Iris pigment epithelial cell (primary cell): ENCODE measurements at places on chromosomes 1 and 21.
A peak's percentile ranks its signal among the peaks of the same experiment; 100 is the strongest.

DNA sequence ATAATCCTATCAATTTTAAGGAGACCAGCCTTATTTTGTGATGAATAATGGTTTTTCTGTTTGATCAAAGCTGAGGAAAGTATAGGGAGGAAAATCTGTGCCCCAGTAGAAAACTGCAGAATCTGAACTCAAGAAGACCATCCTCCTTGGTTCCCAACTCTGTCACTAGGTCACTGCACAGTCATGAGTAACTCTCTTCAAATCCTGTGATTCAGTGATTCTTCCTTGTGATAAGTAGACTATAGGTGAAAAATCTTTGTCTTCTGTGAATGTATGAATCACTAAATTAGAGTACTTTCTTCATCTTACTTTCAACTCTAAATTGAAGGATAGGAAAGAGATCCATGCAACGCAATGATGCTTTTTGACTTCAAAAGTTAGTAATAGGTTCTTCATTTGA lies 13.3 kb upstream of the OR2L5 start:
- DNase-seq = no peak

GRCh38 chr1:64215576-64215975 lies 12.2 kb downstream of the UBE2U start:
- DNase-seq = peak; percentile 31

GRCh38 chr1:35544976-35545375 lies 12.2 kb downstream of the KIAA0319L start:
- DNase-seq = peak; percentile 66

DNA sequence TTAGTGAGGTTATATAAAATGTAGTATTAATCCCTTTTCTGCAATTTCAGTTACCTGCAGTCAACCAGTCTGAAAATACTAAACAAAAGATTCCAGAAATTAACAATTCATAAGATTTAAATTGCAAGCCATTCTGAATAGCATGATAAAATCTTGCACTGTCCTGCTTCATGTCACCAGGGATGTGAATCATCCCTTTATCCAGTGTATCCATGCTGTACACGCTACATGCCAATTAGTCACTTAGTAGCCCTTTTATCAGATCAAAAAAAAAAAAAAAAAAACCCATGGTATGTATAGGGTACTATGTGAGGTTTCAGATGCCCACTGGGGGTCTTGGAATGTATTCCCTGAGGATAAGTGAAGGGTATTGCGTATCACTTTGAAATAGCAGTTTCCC lies 191.3 kb upstream of the HP1BP3 start:
- DNase-seq = no peak

DNA sequence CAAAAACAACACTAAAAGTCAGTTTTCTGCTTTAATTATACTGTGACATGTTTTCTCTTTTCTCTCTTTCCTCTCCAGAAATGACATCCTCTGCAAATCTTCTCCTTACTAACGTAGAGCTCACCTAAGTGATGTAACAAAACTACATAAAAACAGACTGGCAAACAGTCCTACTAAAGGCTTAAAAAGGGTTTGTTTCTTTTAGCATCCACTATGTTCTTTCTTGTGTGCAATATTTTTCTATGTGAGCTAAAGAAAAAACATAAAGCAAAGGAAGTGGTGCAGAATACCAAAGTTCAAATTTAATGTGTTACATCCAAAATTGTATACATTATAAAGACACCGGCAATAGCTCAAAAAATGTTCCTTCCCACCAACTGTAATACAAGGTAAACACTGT lies 14.5 kb downstream of the USP24 start:
- DNase-seq = no peak

DNA sequence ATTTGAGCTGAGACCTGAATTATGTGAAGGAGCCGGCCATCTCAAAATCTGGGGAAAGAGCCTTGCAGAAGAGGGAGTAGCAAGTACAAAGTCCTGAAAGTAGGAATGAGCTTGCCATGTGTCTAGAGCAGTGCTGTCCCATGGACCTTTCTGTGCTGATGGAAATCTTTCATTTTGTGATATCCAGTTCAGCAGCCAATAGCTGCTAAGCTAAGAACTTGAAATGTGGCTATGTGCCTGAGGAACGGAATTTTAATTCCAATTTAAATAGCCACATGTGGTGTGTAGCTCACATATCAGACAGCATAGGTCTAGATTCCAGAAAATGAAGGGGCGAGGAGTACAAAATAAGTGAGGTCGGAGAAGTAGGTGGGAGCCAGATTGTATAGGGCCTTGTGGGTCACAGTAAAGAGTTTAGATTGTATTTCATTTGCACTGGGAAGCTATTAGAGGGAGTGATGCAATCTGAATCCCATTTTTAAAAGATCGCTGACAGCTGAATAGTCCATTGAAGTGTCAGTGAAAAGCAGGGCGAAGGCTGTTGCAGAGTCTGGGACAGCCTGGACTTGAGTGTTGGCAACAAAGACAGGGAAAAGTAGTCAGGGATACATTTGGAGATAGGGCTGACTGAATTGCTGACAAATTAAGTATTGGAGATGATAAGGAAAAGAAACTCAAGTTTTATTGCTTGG lies 80.3 kb downstream of the TMEM200B start:
- no peak for DNase-seq

GRCh38 chr1:212683357-212683722 lies 16.3 kb downstream of the BATF3 start:
- DNase-seq = no peak

DNA sequence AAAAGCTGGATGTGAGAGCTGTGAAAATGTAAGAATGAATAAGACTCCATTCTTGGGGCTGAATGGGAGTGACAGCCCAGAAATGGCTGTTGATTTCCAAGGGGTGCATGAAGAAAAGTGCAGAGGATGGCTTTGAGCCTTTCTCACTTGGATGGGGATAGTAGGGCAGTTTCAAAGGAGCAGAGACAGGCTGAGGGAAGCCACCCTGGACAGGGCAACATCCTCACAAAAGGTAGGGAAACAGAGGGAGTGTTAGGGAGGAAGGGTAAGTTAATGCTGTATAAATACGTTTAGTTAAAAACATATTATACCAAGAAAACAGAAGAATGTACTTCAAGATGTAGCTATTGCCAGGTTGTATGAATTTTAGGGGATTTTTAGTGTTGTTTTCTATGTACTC lies 38.1 kb downstream of the GADD45A start:
- no peak for DNase-seq

DNA sequence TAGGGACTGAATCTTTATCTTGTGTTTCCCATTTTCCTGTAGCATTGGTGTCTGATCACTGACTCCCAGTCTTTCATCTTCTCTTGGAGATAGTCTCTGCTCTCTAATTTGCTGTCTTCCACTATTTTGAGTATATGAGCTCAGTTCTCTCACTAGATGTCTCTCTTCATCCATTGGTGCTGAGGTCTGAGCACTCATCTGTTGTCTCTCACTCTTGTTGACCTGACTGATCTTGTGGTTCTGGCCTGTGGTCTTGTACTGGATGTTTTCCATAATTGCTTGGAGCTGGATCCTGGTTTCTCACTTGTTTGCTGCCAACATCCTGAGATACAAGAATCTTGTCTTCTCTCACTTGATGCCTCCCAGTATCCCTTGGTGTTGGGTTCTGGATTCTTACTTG lies 25.1 kb upstream of the S100A11 start:
- DNase-seq = no peak

- DNase-seq = no peak
Observed at GRCh38 chr1:200262326-200262965, 147.4 kb downstream of the ZNF281 start.

- DNase-seq = no peak
Observed at GRCh38 chr21:44766014-44766817, 35.4 kb downstream of the UBE2G2 start.

DNA sequence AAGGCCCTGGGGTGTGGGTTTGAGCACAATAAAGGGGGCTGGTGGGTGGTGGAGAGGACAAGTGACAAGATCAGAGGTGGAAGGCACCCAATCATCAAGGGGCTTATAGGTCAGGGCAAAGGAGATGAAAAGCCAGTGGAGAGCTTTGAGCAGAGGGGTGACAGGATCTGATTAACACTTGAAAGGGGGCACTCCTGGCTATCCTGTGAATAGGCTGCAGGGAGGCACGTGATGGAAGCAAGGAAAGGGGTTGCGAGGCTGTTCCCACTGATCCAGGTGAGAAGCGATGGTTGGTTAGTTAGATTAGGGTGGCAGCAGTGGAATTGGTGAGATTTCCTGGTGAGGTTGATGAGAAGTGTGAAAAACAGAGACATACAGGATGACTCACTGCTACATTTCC lies 80.6 kb downstream of the WLS start:
- DNase-seq = no peak

DNA sequence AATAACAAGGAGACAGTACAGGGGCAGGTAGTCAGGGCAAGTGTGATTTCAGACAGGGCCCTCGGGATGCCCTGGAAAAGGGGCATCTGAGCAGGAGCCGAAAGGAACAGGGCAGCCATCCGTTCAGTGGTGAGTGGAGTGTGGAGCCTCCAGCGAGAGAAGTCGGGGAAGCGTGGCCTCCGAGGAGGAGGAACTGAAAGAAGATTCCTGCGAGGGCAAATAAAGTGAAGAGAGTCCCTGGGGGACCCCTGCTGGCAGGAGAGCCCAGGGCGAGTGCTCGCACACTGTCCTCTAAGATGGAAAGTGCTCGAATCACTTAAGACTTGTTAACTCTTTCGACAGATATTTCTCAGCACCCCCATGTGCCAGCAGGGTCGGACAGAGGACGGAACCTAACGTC lies 3.5 kb upstream of the UTS2 start:
- DNase-seq = peak; percentile 4

- DNase-seq = no peak
Observed at GRCh38 chr1:36124404-36125128, 456 bp downstream of the COL8A2 start.

- no peak for DNase-seq
Observed at GRCh38 chr1:163565166-163565565, 243.4 kb downstream of the NUF2 start.

DNA sequence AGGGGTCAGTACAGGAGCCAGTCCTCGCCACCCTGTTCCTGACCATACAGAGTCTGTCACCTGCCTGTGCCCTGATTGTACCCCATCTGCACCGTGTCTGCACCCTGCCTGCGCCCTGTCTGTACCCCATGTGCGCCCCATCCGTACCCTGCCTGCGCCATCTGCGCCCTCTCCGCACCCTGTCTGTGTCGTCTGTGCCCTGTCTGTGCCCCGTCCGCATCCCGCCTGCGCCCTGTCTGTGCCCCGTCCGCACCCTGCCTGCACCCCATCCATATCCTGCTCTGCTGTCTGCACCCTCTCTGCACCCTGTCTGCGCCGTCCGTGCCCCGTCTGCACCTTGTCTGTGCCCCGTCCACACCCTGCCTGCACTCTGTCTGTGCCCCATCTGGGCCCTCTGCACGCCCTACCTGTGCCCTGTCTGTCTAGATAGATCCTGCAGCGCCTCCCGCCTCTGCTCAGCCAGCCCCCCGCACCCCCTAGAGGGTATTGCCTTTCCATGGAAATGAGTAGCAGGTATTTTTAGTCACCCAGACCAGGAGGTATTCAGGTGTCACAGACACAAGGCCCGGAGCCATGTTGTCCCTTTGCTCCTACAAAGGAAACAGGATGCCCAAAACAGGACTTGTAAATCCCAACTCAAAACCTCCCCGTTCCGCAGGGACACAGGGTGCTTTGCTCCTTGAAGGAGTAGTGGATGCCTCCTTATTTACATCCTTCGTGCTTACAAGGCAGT lies 7.7 kb upstream of the NPHP4 start:
- no peak for DNase-seq

GRCh38 chr1:31707711-31708110 lies 3.9 kb upstream of the COL16A1 start:
- DNase-seq = peak; percentile 89

GRCh38 chr21:37341254-37341960 lies 25.2 kb upstream of the DYRK1A start:
- peak; percentile 36 for DNase-seq

GRCh38 chr21:35222541-35222941 lies 173.4 kb upstream of the RUNX1 start:
- DNase-seq = no peak

DNA sequence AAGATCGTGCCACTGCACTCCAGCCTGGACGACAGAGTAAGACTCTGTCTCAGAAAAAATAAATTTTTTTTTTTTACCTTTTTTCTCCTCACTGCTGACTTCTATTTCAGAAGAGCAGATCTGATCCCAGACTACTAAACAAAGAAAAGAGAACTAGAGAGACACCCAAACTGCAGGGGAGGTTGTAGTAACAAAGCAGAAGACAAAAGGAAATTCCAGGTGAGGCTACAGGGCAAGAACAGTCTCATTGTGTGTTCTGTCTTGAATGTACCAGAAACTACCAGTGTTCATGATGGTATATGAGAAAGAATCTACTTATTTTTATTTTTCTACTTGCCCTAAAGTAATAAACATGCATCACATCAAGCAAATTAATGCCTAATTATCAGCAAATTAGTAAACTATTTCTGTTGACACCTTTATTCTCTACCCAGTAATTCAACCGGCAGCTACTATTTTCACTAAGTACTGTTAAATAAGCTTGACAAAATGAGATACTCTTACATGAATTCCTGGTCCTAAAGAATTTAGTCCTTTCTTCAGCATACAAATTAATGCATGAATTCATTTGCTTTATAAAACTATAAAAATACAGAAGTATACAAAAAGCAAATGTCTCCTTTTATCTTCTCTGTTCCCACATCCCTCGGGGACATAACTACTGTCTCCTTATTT lies 40.6 kb downstream of the ARID4B start:
- no peak for DNase-seq

DNA sequence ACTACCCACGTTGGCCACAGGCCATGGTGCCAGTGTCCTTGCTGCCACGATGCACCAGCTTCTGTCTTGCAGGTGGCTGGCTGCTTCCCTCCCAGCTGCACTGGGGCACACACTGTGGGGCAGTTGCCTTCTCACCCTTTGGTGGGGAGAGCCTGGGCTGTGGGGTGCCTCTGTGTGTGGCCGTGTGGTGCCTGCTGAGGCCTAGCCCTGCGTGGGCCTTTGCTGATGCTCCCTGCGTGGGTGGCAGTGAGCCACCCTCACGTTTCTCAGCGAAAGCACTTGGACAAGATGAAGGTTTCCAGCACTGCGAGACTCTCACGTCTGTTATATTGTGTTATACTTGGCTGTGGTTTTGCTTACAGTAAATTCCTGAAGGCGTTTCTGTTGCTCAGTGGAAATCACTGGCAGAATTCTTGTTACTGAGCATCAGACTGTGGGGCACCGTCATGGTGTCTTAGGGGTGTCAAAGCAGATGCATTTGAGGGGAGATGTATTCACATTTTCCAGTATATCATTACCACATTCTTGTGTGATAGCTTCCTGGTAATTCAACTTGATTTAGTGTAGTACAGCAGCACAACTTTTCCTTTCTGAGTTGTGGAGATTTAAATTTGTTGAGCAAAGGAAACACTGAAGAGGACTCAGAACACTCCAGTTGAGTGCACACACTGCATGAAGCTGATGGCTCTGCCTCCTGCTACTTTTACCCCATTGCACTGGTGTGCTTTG lies 124.7 kb downstream of the PCBP3 start:
- peak; percentile 70 for DNase-seq

DNA sequence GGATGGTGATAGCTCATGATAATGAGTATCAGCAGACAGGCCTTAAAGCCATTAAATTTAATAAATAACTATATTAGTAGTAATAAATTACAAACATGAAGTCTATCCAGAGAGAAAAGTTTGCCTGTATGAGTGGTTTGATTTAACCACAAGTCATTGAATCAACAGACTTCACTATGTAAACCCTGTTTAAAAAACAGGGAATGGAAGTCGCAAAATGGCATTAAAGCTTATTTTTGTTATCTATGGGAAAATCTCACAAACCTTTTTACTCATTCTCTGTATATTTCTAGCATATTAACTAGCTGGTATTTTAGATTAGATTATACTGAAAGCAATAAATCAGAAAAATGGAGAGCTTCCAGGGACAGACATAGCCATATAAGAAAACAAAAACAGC lies 45.3 kb downstream of the SASS6 start:
- DNase-seq = no peak

- no peak for DNase-seq
Observed at GRCh38 chr1:88175120-88175630, 508.9 kb upstream of the PKN2 start.

GRCh38 chr1:52032785-52033131 lies 852 bp downstream of the KTI12 start:
- peak; percentile 60 for DNase-seq
